Hypothalamus (tissue), 51 donors: ENCODE measurements at places on chromosomes 12 and 14.

GRCh38 chr12:112978163-112979040, at the start of gene OAS2:
Gene OAS2 (plus strand): TSS chr12:112978519. CDS start chr12:112978609, 90 bp downstream.
- no peak for DNase-seq

DNA sequence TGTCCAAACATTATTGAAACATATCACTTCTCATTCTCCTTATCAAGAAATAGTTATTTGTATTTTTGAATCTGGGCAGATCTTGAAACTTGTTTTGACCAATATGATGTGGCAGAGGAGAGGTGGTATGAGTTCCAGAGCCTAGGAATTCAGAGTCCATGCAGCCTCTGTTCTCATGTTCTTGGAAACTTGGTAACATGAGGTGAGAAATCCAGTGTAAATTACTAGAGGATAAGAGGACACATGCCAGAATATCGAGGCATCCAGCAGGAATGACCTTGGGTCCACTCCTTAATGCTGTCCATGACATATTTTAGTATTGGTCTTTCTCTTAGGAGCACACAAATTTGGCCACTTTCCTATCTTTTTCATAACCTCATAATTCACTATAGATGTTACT, 1374.6 kb downstream of the FSCB start:
- DNase-seq: no peak

GRCh38 chr14:59098377-59098776, 90.1 kb upstream of the DAAM1 start:
- no peak for DNase-seq

GRCh38 chr12:2347137-2347843, 294.5 kb downstream of the CACNA1C start:
- DNase-seq: no peak

DNA sequence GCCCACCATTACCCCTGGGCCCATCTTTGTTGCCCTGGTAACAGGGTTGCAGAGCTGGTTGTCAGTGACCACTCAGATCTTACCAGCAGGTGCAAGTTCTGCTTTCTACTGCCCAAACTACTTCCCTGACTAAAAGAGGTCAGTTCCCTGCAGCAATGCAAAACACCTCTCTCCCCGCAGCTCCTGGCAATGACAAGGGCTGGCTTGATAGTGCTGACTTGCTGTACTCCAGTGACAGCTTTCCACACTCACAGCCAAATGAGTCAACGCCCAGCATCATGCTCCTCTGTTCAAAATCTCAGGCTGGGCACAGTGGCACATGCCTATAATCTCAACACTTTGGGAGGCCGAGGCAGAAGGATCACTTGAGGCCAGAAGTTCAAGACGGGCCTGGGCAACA, 90.6 kb downstream of the CIT start:
- no peak for DNase-seq

DNA sequence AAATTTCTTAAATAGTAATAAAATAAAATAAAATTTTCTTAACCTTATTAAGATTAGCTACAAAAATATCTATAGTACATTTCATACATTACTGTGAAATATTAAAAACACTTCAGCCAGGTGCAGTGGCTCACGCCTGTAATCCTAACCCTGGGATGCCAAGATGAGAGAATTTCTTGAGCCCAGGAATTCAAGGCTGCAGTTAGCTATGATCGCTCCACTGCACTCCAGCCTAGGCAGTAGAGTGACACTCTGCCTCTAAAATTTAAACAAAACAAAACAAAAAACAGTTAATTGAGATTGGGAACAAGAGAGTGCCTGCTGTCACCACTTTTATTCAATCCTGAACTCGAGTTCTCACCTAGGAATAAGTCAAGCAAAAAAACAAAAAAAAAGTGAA, 95.0 kb upstream of the CPNE8 start:
- DNase-seq: no peak

GRCh38 chr12:66393890-66394289, 91.6 kb downstream of the HELB start:
- no peak for DNase-seq

DNA sequence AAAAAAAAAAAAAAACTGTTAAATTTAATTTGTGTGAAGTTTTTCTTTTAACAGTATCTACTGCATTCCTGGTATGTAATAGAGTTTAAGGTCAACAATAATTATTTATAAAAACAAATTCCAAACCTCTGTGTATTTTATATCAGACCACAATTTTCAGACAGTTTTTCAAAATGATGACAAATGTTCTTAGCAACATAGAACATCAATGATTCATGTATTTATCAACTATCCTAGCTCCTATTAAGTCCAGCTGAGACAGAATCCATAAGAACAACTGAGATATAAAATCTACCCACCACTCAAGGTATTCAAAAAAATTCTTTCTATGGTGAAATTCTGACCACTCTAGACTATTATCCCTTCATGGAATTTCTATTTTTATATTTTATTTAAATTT, 144.5 kb downstream of the EPS8 start:
- DNase-seq: no peak

GRCh38 chr12:30450226-30450625, 245.4 kb downstream of the IPO8 start:
- DNase-seq: no peak

GRCh38 chr14:53569446-53569845, 387.2 kb downstream of the BMP4 start:
- no peak for DNase-seq

DNA sequence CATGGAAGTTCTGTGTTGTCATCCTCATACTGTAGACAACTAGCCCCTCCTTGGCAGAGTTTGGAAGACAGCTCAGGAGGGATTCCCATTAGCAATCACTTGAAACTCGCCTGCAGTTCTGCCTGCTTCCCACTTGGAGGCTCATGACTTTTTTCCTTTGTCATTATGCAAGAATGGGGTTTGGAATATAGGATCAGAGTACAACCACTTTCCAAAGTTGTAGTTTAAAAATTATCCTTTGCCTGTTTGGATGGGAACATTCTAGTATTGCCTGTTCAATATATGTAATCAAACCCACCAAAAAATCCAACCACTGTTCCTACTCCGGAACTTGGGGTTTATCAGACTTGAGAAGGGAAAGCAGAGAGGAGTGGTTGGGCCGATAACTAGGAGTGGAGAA, 2.1 kb upstream of the GPD1 start:
- DNase-seq: peak; percentile 69

DNA sequence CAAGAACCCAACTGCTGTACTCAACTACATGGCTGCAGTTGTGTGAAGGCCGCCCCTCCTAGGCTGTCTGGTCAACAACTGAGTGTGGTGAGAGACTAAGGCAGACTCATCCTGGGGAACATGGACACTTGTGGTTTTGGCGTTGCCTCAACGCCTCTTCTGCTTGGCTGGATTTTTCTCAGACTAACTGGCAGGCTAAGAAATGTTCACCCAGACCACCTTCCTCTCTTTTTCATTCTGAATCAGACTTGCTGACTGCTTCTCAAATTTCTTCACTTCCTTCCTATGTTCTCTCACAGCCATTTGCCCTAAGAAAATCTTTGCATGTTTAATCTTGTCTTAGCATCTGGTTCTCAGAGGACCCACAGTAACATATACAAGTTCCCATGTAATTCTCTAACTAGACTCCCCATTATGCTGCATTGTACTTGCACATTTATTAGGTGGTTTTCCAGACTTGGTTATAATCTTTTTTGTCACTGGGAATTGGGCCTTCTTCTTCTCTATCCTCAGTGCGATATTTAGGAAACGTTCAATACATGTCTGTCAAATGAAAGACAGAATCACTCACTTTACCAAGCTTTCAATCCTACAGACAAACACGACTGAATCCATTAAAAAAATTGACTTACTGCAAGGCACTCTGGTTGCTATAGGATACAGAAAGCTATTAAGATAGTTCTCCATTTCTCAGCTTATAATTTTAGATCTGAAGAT, 327.6 kb downstream of the CCER1 start:
- no peak for DNase-seq

DNA sequence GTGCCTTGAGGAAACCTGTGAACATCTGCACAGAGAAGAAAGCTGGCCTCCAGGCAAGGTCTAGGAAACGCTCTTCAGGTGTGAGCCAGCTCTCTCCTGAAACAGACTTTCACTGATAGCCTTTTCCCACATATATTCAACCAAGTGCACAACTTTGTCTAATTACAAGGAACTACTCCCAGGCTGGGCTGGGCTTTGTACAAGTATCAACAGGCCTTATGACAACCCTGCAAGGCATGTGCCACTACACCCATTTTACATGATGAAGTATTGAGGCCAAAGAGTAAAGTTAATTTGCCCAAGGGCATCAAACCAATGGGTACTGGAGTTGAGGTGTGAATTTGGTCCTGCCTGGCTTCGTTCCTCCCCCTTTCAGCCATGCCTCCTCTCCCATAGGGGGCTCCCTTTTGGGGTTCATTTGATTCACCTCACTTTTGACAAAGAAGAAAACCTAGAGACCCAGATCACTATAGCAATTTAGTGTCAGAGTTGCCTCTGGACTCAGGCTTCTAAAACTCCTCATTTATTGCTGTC, 2.1 kb downstream of the CSRP2 start:
- no peak for DNase-seq

DNA sequence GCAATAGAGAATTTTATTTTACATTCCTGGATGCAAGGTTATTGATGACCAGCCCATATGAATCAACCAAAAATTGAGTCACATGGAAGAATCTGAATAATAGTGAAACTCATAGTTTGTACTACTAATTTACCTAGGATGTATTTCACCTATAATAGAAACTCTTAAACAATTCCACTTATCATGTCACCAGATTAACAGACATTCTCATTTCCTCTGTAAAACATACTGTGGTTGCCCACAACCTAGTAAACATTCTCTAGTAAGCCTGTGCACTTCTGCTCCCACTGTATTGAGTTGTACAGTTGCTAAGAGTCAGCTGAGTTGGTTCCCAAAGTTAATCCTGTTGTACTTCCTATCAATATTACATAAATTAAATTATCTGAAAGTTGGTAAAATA, 196.6 kb upstream of the TMTC1 start:
- DNase-seq: no peak

- DNase-seq: no peak
These were observed 237.1 kb downstream of the MED13L start for GRCh38 chr12:116040402-116040801.

GRCh38 chr12:4049298-4050080, 176.3 kb upstream of the PARP11 start:
- DNase-seq: no peak

DNA sequence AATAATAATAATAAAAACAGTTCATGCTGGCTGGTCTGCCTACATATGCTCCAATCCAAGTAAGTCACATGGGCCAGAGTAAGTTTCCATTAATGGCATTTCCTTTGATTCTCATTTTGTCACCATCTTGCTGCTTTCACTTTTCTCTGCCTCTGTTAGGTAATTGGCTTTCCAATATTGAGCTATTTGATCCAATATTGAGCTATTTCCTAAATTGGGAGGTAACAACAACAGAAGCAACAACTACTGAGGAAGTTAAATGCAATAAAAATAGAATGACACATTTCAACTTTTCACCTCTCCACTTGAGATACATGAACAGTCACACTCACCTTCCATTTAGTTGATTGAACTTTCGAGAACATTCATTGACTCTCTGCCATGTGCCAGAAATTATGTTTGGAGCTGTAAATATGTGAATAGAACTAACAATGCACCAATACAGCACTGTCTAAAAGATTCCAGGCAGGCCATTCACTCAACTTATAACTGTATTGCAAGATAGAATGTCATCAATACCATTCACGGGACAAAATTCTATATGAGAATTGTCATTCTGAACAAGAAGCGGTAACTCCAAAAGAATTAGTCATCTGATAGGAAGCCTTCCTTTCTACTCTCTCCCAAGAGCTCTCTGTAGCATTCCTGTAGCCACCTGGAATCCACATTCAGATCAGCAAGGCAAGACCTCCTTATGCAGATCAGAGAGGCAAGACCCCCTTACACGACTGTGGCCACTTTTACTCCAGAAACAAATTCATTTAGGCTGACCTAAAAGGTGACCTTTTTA, 136.4 kb downstream of the PHLDA1 start:
- DNase-seq: no peak

- DNase-seq: no peak
These were observed 25.6 kb downstream of the AKAP6 start for GRCh38 chr14:32354716-32355115.

DNA sequence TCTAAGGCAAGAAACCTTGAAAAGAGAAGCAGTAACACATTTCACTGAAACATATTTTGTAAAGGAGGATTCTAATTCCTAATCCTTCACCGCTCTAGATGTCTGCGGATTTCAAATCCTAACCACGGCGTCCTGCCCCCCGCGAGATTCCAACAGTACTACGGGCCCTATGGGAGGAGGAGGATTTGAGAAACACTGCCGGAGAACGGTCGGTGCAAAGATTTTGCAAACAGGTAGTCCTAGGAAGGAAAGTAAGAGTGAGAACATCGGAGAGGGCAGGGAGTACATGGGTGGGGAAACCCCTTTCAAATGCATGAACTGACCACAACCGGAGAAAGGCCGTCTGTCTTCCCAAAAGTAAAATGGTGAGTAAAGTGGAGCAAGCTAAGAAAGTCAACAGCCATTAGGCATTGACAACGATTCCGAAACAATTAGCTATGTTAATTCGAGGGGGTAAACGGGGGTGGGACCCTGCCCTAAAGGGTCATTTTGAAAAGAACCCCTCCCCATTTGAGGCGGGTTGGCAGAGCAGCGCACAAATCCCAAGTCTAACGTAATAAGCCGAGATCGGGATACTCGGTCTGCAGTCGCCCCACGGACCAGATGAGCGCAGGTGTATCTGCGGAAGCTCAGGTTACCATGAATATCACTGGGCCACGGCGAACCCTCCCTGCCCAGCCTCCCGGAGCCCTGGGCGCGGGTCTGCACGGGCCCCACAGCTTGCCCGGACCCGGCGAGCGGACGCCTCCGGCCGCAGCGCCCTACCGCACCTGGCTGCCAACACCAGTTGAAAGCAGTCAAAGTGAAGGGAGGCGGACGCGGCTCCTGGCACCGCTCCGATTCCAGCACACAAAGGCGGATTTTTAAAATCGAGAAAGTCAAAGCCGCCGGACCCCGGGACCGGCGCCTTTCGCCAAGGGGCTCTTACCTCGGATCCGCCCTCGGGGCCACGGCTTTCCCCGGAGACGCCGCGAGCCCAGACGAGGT, 662 bp downstream of the EPS8 start:
- peak; percentile 74 for DNase-seq

DNA sequence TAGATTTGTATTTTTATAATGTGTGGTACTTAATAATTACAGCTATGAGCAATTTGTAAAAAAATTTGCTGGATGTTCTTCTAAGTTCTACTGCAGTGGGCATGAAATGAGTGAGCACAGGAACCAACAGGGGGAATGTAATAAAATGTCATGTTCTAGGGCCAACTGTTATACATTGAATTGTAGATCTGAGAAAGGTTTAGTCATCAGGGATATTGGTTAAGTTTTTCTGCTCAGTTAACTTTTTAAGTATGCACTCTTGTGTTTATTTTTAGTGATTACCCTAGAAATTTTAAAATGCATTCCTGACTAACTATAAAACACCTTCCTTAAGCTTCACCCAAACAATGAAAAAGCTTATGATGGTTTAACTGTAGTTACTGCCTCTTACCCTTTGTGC, 101.8 kb downstream of the CAND1 start:
- no peak for DNase-seq
